ENCODE measurements at places on chromosomes 12 and 14.

- DNase-seq: no peak
Observed at GRCh38 chr12:21962236-21962635, 21.0 kb upstream of the ABCC9 start.

DNA sequence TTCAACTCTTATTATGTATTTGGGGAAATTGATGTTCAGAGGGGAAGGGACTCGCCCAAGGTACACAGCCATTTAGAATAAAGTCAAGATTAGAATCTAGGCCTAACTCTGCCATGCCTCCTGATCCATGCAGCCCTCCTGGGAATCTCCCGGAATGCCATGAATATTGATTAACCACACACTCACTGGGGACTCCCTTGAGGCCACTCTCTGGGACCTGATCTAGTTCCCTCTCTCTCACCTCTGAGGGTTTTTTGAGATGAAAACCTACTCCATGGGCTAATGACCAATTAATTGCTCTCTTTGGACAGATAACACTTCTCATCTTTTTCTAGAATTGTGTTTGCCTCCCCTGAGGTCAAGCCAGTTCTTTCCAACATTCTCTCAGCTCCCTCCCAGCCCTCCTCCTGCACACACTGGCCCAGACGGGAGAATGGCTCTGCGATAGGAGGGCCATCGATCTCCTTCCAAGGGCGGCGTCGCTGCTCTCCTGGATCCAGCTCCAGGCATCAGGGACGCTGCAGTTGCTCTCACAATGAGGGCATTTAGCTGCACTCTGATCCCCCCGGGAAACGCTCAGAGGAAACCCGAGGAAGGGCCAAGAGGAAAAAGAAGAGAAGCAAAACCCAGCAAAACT is 22.6 kb downstream of the WSCD2 start:
- no peak for DNase-seq

DNA sequence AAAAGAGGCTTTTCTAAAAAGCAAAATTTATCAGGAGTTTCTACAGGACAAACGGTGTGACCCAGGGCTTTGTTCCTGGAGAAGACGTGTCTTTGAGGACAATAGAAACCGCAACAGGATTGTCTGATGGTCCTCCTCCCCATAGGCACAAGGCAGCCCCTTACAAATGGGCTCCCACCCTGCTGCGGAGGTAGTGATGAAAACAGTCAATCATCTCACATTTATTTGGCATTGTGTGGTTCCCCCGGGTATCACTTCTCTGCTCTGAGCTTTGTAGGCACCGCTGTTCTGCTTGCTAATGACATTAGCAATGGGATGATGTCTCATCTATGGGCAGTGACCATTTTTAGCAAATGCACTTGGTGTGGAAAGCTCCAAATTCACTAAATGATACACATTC is 155.5 kb upstream of the TMPO start:
- DNase-seq: no peak

- no peak for DNase-seq
Observed at GRCh38 chr12:105348561-105348960, 18.1 kb downstream of the C12orf75 start.

GRCh38 chr14:58428118-58428683 is 682 bp downstream of the KIAA0586 start:
- DNase-seq: peak; percentile 7

- no peak for DNase-seq
Observed at GRCh38 chr12:47903151-47903611, 1.6 kb downstream of the VDR start.

GRCh38 chr12:90102957-90103652 is 394.5 kb upstream of the ATP2B1 start:
- peak; percentile 18 for DNase-seq

DNA sequence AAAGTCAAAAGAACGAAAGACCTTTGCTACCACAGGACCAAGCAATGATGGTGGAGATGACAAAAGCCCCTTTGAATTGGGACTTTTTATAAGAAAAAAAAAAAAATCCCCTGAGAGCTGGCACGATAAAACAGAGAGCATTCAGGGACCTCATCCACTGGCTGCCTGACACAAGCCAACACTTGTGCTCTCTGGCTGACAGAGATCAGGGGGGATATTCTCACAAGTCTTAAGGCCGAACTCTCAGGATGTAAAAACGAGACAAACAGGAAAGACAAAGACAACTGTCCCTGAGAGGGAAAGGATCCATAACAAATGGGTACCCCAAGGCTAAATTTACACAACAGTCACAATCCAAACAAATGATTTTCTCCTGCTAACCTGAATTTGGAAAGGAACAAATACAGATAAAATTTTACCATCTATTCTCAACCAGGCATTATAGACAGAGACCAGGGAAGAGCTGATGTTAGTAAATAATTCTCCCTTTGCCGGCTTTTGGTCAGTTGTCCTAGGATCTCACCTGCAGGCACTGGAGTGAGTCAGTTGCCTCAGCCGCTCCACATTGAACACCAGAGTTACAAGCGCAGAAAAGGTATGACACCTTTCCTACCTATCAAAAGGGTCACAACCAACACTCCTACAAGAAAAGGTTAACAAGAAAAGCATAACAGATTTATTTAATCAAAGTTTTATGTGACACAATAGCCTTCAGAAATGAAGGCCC is 37.9 kb upstream of the GARIN6 start:
- DNase-seq: no peak

GRCh38 chr12:115273456-115273855 is 589.5 kb upstream of the TBX3 start:
- DNase-seq: no peak

DNA sequence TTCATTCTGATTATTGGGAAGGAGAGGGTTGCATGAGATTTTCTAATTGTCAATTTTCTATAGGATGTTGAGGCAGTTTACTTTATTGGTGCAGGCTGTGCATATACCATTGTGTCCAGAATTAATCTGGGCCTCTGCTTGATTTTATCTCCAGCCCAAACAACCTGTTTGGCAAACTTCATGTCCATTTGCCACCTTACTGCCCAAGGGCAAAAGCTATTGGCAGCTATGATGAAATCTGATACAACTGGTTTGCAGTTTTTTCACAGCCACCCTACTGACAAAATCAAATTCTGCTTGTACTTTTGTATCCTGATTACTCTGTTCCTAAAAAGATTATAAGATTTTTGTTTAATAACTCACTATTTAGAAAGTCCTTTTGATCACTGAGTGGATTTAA is 789.2 kb upstream of the FBXO33 start:
- DNase-seq: no peak

DNA sequence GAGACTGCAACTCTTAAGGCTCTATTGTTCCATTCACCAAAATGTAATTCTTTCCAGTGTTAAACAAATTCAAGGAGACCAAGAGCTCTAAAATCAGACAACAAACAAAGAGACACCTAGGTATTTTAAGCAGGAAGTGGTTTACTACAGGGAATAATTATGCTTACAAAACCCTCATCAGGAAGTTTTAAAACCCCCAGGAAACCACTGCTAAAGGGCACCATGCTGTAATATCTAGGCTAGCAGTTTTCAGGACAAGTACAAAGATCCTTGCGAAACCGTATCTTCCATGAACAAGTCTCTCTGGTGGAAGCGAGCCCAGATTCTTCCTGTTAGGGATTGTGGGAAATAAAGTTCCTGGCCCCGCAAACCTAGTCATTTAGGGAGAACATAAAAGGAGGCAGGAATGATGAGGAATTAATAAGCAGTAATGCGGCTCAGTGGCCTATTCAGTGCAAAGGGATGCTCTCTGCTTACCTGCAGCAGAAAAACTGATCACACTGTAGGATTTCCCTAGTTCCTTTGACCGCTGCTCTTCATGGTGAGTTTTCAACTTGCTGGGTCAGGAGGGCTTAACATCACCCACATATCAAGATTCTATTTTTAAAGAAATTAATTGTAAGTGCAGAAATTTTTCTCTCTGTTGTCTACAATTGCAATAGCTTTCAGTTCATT is 42.8 kb downstream of the ACSM4 start:
- DNase-seq: no peak

DNA sequence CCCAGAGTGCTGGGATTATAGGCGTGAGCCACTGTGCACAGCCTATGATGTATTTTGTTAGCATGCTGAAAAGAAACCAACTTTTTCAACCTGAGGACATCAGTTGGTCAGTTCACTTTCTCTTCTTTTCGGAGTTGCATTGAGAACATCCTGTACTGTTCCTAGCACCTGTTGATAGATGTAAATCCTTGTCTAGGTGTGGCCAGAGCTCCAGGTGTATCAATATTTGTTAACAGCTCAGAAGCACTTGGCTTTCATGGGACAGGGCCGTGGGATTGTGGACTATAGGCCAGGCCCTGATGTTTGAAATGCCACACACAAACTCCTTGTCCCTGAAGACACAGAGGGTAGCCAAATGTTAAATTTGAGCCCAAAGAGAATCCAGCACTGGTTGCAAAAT is 14.9 kb downstream of the HCAR2 start:
- DNase-seq: no peak

DNA sequence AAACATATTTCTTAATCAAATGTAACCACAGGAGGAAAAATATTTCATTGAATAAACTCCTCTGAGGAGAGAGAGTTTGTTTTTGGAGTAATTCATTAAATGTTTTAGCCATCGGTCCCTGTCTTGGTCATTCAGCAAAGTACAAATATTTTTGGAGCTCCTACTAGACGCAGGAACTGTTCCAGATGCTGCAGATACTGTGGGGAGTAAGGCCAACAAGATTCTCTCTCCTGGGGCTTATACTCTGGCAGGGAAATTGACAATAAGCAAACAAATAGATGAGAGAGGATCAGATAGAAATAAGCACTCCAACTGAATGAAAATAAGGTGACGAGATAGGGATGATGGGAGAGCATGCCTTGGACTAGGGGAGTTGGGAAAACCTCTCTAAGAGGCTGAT is 264.1 kb downstream of the TTC8 start:
- no peak for DNase-seq
